ENCODE measurements at places on chromosomes 1 and 21.

- no peak for DNase-seq
Observed at GRCh38 chr1:100629391-100629790, 90.2 kb upstream of the VCAM1 start.

- no peak for DNase-seq
Observed at GRCh38 chr1:112251766-112252506, 144.1 kb upstream of the CTTNBP2NL start.

GRCh38 chr1:99849413-99849743 is 783 bp upstream of the AGL start:
- no peak for DNase-seq

- DNase-seq, result no peak
Observed at GRCh38 chr1:234866007-234866866, 256.3 kb upstream of the IRF2BP2 start.

- no peak for DNase-seq
Observed at GRCh38 chr1:26945728-26946127, 14.5 kb downstream of the KDF1 start.

DNA sequence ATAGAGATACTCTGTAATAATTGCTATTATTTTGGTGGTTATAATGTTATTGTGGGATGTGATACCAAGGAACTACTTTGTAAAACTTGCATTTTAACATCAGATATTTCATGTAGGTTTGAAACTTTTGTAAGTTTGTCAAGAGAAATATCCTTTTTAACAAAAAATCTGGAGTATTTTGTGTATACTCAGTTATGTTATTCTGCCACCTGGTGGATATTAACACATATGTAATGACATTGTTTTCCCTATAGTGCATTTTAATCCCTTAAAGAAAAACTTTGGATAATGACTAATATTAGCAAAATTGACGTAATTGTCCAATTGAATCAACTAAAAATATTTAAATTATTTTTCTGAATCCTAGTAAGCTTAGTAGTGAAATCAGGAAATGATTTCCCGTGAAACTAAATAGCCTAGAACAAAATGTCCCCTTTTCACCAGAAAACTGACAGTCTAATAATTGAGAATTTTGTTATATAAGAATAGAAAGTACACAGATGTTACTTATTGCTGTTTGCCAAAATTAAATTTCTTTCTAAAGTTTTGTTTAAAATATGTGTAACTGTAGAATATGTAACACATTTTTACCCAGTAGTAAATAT is 39.6 kb downstream of the KCTD3 start:
- no peak for DNase-seq

DNA sequence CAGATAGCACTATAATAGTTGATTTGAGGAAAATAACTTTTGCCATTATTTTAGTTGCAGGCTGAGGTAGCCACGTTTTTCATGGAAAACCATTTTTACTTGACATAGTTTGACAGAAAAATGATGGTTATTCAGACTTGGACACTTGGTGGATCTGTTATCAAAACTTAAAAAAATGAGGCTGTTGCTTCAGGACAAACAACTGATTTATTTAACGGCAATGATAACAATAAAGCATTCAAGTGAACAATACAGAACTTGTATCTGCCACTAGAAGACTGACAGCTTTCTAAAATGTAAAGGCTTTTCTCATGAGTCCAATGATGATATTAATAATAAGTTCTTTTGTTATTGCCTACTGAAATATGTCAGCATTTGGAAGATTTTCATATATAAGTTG is 322.9 kb downstream of the BRINP3 start:
- no peak for DNase-seq

- no peak for DNase-seq
Observed at GRCh38 chr1:221075911-221076310, 196.7 kb downstream of the HLX start.

GRCh38 chr1:110722807-110723206 is 48.1 kb upstream of the KCNA3 start:
- no peak for DNase-seq

GRCh38 chr21:16842696-16843035 is 670.2 kb upstream of the CXADR start:
- no peak for DNase-seq
